Muscle of leg (tissue), 16 donors: ENCODE measurements at places on chromosomes 13 and 19. TPM values are rescaled to one million over a fixed set of nuclear protein-coding genes. Genes with fewer than 3 reads are reported as not detected.

The ZIM2 gene
- 4.6 TPM for total RNA-seq

The HCST gene
- total RNA-seq = 4.0 TPM

The SYCN gene
- total RNA-seq = not detected

The LINGO3 gene
- total RNA-seq = not detected

The ADM5 gene
- 0.89 TPM for total RNA-seq

The SMAD9 gene
- 12.5 TPM for total RNA-seq
